HTR-8/SVneo (cell line): ENCODE measurements at places on chromosomes 4 and X.

- DNase-seq: no peak
These were observed 373 bp upstream of the SMIM43 start for GRCh38 chr4:121765368-121765705.

DNA sequence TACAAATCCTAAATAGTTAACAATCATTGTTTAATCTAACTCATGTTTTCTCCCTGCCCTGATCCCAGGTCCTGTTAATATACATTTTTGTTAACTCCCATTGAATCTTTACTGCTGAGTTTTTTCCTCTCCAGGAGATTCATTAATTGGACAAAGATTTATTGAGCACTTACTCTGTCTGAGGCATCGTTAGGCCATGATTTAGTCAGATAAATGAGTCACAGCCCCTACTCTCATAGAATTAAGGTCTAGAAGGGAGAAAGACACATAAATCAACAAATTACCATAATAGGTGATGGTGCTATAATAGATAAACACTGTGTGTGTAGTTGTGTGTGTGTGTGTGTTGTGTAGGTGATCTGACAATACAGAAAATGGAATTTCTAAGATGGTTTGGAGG lies 112.5 kb downstream of the MAPK10 start:
- no peak for DNase-seq

DNA sequence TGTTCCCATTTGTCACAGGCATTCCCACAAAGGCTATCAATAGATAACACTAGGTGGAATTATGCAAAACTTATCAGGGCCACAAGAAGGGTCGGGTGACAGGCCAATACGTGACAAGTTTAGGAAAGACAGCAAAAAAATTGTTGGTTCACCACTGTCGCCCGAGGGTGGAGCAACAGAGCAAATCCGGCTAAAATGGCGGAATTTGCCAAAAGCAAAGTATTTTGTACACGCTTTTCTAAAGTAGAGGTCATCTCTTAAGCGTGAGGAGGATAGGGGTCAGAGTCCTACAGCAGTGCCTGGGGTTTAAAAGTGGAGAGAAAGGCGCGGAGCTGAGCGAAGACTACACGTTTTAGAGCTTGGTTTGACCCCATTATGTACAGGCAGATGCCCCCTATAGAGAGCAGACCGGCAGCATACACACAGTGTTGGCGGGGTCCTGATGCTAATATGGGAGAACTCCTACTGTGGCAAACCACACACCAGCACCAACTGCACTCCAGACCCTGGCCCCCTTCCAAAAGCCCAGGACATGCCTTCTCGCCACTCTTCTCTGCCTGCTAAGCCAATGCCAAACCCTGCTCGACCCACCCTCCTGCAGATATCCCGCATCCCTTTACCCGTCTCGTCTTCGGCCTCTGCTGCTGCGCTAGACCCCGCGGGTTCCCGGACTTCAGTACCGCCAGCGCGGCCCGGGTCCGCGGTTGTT lies 733 bp downstream of the CCNA2 start:
- DNase-seq: peak; percentile 25

DNA sequence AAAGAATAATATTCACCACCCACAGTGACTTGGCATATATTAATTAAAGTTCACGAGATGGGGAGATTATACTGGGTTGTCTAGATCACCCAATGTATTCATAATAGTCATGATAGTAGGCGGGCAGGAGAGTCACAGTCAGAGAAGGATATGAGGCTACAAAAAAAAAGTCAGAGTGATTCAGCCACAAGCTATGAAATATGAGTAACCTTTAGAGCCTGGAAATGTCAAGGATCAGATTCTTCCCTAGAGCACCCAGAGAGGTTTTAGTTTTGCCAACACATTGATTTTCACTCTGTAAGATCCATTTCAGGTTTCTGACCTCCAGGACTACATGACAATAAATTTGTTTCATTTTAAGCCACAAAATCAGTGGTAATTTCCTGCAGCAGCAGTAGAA lies 501.9 kb downstream of the GABRG1 start:
- peak; percentile 36 for DNase-seq

DNA sequence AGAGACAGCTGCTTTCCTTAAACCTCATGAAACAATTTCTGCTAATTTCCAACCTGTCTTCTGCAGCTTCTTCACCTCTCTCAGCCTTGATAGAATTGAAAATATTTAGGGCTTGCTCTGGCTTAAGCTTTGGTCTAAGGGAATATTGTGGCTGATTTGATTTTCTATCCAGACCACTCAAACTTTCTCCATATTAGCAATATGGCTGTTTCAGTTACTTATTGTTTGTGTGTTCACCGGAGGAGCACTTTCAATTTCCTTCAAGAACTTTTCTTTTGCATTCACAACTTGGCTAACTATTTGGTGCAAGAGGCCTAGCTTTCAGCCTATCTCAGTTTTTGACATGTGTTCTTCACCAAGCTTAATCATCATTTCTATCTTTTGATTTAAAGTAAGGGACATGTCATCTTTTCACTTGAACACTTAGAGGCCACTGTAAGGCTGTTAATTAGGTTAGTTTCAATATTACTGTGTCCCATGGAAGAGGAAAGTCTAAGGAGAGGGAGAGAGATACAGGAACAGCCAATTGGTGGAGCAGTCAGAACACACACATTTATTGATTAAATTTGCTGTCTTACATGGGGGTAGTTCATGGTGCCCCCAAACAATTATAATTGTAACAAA lies 213.2 kb downstream of the RASL11B start:
- DNase-seq: no peak

DNA sequence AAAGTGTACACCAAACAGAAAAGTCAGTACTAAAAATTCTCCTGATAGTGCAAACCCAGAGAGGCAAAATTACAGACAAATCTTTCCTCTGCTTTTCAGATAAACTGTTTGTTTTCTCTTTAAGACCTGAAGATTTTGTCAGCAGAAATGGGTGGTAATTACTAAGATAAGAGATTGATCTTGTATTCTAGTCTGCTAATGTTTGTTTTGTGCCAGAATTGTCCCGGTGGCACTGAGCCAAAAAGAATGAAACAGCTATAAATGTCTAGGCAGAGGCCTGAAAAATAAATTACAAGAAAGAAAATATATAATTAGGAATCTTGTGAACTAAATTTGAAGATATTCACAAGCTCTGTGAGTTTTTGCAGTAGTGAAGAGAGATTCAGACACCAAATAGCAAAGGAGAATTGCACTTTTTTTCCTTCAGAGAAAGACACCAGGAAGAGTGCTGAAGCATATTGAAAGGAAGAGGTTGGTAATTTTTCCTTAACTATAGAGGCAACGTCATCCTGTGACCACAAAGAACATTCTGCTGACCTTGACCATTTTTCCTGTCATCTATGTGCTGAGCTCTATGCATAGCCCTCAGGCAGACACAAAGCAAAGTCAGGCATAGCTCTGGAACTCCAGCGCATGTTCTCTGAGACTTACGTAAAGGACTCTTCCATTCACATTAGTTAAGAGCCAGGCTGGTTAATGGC lies 314.5 kb upstream of the RASGEF1B start:
- no peak for DNase-seq

- DNase-seq: no peak
These were observed 3.6 kb upstream of the STBD1 start for GRCh38 chr4:76302826-76303438.

DNA sequence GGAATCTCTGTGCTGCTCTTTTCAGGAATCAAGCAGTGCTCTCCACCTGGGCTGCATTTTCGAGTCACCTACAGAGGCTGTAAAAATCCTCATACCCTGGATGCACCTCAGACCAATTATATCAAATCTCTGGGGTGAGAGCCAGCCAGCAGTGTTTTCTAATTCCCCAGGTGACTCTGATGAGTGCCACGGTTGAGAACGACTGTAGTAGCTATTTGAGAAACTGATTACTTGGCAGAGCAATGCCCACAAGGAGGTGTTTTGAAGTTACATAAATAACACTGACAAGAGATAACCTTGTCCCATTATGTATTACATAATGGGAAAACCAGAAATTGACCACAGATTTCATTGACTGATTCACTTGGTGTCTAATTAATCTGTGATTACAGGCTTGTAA lies 46.8 kb downstream of the CLCN4 start:
- DNase-seq: no peak

DNA sequence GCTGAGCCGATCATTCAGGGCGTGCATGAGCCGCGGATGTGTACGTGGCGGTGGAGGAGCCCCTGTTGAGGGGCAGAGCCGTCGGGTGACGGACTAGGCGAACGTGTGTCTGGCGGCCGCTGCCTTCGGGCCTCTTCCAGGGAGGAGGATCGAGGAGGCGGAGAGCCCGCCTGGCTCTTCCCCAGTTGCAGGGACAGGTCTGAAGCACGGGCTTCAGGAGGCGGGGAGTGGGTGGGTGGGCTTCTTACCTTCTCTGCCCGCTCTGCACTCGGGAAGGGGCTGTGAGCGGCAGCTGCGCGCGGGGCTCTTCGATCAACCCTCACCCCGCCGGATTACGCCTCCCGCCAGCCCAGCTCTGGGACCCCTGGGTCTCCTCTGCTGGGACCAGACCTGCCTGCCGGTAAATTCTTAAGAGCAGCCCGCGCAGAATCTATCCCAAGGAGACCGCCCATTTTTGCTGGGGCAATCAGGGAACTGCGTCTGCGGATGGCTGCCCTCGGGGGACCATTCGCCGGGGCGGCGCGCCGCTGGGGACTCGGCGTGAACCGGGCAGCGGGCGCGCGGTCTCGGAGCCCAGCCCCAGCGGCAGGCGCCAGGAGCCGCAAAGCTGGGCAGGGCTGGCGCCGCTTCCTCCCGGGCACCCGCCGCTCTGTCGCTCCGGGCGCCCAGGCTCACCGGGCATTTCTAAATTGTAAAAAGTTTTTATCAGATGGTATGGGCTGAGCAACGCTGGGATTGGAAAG lies 4.9 kb downstream of the PLAC8 start:
- peak; percentile 24 for DNase-seq

DNA sequence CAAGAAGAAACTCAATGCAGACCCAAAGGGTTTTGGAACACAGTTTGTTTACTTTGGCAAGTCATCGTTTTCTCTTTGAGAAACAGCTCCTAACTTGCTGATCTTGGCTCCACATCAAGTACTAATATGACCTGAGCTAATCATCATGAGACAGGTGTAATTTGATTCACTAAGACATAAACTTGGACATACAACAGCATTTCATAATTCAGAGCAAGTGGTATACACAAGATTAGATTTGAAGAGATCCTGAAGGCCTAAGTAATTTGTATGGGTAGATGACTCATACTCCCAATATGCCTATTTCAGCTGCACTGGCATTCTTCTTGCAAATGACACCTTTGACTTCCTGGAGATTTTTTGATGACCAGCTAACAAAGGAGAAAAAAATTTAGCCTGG lies 1521.7 kb downstream of the RPA4 start:
- no peak for DNase-seq

GRCh38 chr4:84790769-84791565 lies 175.5 kb downstream of the WDFY3 start:
- DNase-seq: no peak

- no peak for DNase-seq
These were observed 22.6 kb upstream of the IGFBP7 start for GRCh38 chr4:57132743-57133137.

DNA sequence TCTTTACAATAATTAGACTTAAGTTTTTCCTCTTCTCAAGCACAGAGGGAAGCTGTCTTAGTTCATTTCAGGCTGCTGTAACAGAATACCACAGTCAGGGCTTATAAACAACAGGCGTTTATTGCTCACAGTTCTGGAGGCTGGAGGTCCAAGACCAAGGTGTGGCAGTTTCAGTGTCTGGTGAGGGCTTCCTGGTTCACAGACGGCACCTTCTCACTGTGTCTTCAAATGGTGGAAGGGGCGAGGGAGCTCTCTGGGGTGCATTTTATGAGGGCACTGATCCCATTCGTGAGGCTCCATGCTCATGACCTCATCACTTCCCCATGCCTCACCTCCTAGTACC lies 115.7 kb upstream of the MXRA5 start:
- no peak for DNase-seq

DNA sequence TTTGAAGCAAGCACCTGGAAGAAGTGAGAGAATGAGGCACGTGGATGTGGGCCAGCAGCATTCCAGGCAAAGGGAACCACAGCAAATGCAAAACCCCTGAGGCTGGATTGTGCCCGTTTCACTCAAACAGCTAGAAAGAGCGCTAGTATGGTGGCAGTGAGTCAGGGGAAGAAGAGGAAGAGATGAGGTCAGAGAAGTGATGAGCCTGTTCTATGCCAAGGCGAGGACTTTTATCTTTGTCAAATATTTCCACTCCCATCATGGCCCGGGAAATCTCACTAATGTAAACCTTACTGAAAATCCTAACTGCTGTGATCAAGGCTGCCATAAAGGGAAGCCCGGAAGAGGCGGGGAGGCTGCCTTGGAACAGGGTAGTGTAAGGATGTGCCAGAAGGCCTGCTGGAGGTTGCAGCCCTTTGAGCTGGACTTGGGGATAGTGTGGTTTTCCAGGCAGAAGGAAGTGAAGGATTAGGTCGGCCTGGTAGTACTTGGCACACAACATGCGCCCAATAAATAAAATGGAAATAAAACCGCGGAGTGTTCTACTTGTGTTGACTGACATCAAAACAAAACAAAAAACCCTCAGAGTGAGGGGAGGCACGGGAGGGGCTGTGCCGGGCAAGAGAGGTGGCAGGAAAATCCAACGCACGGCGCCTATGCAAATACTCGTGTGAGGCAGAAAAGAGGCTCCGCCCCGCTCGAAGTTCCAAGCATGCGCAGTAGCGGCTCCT lies 1.2 kb upstream of the CDK16 start:
- no peak for DNase-seq

- DNase-seq: no peak
These were observed 24.9 kb upstream of the FOXR2 start for GRCh38 chrX:55598333-55598732.

- DNase-seq: no peak
These were observed 155.7 kb upstream of the LEF1 start for GRCh38 chr4:108324450-108324849.

- DNase-seq: no peak
These were observed 28.7 kb downstream of the AP1S2 start for GRCh38 chrX:15825936-15826335.

DNA sequence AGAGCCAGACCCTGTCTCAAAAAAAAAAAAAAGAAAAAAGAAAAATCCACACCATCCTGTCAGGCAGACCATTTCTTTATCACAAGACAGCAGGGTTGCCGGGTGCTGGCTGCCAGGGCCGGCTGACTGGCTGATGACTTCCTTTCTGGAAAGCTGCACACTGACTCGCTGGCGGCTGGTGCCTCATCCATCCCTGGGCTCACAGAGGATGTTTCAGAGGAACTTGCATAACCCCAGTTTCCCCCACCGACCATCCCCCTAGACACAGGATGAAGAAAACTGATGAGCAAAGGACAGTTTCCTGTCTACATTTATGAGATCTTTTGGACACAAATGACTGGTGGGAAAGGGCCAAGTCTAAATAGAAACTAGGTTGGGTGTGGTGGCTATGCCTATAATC lies 14.1 kb downstream of the HPSE start:
- peak; percentile 18 for DNase-seq

GRCh38 chrX:15579778-15580747 lies 20.7 kb downstream of the ACE2 start:
- no peak for DNase-seq

GRCh38 chr4:177077095-177077971 lies 232.3 kb upstream of the NEIL3 start:
- DNase-seq: no peak

- no peak for DNase-seq
These were observed 5.4 kb downstream of the RAB9A start for GRCh38 chrX:13694359-13694758.

- no peak for DNase-seq
These were observed 22.2 kb upstream of the KLF3 start for GRCh38 chr4:38641811-38642210.
